ENCODE measurements at places on chromosomes 7 and 10. TPM values are rescaled to one million over a fixed set of nuclear protein-coding genes. Genes with fewer than 3 reads are reported as not detected.

GRCh38 chr10:664301-664700, 25.2 kb downstream of the DIP2C start:
- no peaks in the 10 kb centered on the region for H3K36me3 ChIP-seq
- no peak overlapping the region for H3K4me3 ChIP-seq
- H3K27ac ChIP-seq, result no peak overlapping the region

DNA sequence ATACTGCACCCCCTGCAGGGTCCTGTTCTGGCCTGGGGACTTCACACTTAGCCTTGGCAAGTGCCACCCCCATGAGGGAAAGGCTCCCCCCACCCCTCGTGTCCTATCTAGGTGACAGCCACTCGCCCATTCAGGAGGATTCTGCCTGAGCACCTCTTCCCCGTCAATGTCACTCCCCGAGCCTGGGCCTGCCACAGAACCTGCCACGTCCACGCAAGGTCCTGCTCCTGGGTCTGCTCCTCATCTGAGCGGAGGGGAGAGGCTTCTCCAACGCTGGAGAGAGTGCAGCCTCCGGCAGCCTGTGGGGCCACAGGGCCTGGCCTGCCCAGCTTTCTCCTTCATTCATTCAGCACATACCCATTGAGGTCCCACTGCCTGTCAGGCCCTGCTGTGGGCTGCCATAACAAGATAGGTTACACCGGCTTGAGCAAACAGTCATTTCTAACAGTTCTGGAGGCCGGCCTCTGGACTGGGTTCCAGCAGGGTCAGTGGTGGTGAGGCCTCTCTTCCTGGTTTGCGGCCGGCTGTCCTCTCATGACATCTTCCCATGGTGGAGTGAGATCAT, 92.0 kb upstream of the RET start:
- no peaks in the 10 kb centered on the region for H3K4me1 ChIP-seq
- no peaks in the 10 kb centered on the region for H3K36me3 ChIP-seq
- DNase-seq, result no peak
- H3K27me3 ChIP-seq, result peaks cover 28% of the 10 kb centered on the region
- no peak overlapping the region for H3K4me3 ChIP-seq
- no peak overlapping the region for H3K27ac ChIP-seq

DNA sequence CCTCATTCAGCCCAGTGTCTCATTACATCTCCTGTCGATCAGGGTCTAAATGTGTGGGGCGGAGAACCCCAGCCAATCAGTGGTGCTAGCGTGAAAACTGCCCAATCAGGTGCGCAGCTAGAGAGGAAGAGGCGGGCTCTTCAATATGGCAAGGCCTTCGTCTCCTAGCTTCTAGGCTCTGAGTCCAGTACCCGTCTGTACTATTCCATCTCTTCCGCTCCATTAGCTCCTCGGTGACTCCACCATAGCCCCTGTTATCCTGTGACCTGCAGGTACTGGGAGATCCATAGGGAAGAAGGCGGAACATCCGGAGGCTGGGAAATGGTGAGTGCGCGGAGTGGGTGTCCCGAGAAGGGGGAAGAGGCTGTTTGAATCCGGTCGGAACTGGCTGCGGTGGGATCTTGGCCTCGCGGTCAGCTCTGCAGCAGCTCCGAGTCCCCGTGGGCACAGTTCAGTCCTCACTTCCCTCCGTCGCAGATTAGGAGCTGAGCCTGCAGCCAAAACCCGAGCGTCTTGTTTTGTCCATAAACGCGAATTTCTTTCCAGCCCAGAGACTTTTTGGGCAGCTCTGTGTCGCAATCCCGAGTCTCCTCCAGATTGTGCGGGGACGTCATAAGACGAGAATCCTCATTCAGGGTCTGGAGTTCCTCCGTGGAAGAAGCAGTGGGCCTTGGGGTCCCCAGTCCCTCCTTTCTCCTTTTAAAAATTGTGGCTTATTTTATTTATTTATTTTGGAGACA, at the start of gene ZNF727:
TSS of gene ZNF727 (plus strand) at position 134 of the 740 bp plus-strand sequence. CDS start at position 322, 188 bp downstream.
- no peak for DNase-seq
- no peaks in the 10 kb centered on the region for H3K4me1 ChIP-seq
- H3K27ac ChIP-seq, result no peak within 1 kb of the TSS
- no peaks in the 10 kb centered on the region for H3K36me3 ChIP-seq

DNA sequence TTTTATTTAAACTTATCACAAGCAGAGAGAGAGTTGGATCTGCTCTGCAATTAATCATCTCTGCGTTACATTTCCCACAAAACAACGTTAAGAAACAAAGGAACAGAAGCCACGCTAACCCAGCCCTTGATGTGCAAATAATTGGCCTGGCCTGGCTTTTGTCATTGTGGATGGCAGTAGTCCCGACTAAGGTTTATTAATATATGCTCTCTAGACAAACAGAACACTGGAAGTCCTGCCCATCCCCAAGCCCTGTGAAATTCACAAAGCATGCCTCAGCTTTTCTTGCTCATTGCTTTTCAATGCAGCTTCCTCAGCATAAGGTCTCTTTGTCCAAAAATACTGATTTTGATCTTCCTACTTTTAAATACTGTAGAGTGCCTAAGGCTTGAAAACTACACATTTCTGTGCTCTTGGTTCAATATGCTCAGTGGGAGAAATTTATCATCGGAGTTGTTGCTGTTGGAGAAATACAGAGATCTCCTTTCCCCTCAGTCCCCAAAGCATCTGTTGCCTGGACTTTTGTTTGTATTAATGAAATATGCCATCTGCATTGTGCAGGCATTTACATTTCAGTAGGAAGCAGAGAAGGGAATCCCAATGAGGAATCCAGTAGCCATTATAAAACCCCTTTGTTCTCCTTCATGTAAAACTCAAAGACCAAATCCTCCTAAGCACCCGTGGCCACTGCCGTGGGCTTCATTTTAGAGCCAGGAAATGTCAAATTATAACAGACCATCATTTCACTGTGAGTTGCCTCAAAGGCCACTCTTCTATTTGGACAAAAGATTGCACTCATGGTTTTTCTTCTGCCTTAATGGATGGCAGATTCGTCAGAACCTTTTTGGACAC, 61.1 kb downstream of the SORCS1 start:
- no peak overlapping the region for H3K4me3 ChIP-seq
- no peak overlapping the region for H3K27ac ChIP-seq
- DNase-seq, result no peak
- H3K36me3 ChIP-seq, result no peaks in the 10 kb centered on the region
- H3K27me3 ChIP-seq, result no peaks in the 10 kb centered on the region

DNA sequence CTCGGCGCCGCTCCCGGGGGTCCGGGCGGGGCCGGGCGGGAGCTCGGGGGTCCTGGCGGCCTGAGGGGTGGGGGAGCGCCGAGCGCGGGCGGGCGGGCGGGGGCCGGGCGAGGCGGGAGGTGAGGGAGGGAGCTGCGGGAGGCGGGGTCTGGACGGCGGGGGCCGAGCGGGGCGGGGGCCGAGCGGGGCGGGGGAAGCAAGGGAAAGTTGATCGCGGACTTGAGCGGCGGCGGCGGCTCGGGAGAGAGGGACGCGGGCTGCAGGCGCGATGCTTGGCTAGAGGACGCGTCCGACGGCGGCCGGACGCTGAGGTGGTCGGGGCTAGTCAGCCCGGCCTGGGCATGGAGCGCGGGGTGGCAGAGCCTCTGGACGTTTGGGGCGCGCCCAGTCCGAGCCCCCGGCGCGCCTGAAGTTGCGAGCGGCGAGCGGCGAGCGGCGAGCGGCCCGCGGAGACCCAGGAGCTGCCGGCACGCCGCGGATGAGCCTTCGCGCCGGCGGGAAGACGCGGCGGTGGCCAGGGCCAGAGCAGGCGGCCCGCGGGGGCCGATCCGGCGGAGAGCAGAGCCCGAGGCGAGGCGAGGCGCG, at the start of gene CDH23:
TSS of gene CDH23 (plus strand) at position 210 of the 585 bp plus-strand sequence. CDS start 42,912 bp downstream, outside the sequence.
- H3K4me3 ChIP-seq, result no peak within 1 kb of the TSS
- peaks cover 52% of the 10 kb centered on the region for H3K27me3 ChIP-seq
- no peak for DNase-seq
- H3K4me1 ChIP-seq, result peaks cover 11% of the 10 kb centered on the region

Gene SPDYE8
- not detected for total RNA-seq
